ENCODE measurements at places on chromosomes 7 and 10. TPM values are rescaled to one million over a fixed set of nuclear protein-coding genes. Genes with fewer than 3 reads are reported as not detected.
A peak's percentile ranks its signal among the peaks of the same experiment; 100 is the strongest.

DNA sequence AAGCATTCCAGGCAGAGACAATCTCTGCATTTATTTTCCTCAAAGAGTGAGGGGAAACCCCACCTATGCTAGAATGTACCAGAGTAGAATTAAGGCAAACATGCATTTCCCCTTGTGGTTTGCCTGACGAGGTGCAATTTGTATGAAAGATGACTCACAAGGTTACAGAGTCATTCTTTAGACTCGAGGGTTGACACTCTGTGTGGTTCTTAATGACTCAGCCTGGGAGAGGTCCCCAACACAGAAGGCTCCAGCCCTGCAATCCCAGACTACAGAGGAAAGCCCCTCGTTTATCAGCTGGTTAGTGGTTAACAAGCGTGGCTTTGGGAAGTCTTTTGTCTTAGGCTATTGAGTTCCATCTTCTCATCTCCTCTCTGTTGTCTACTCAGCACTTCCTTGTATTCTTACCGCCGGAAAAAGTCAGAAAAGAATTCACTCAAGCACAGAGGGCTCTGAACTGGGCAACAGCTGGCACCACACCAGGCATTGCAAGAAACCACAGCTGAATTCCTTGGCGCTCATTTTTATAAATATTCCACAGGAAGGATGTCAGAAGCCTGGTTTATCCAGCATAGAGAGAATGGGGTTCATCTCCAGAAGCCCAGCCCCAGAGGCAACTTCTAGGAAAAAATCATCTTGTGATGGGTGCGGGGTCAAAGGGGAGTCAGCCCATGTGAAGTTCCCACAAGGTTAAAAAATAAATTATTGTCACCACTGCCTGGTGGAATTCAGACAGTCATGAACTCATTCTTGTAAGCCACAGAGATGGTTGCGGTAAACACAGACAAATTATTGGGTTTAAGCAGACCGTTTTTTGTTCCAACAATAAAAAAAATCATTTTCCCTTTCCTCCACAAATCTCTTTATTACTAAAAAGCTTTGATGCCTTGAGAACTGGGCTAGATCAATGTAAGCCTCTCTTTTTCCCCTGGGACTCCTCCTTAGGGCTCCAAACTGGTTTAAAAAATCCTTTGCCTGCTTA is 24.5 kb upstream of the SVIL start:
- DNase-seq = peak; percentile 79

DNA sequence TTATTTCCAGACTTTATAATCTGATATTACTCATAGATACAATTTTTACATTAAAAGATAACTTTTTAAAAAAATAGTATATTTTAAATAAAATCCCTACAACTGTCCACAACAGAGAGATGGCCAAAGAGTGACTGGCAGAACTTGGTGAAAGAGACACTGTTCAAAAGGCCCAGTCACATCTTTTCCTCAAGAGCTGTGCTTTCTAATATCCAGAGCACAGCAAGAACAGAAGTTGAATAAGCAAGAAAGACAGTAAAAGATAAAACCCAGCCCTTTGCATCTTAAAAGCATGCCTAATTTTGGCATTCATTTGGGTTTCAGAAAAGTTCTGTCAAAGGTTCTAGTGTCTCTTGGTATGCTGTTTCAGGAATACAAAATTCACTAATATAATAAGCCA is 6.9 kb downstream of the WASL start:
- no peak for DNase-seq

DNA sequence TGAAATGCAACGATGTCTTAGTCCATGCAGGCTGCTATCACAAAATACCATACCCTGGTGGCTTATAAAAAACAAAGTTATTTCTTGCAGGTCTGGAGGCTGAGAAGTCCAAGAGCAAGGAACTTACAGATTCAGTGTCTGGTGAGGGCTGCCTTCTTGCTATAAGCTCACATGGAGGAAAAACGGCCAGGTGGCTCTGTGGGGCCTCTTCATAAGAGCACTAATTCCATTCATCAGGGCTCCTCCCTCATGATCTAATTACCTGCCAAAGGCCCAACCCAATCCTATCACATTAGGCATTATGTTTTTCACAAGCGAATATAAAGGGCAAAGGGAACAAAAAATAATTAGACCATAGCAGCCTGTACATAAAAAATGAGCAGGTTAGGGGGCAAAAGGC is 35.4 kb downstream of the PAPSS2 start:
- no peak for DNase-seq

- DNase-seq = no peak
Measured at GRCh38 chr7:101233907-101234547, 3.6 kb downstream of the CLDN15 start.

MSMB gene
- 0.25 TPM for polyA plus RNA-seq

DNA sequence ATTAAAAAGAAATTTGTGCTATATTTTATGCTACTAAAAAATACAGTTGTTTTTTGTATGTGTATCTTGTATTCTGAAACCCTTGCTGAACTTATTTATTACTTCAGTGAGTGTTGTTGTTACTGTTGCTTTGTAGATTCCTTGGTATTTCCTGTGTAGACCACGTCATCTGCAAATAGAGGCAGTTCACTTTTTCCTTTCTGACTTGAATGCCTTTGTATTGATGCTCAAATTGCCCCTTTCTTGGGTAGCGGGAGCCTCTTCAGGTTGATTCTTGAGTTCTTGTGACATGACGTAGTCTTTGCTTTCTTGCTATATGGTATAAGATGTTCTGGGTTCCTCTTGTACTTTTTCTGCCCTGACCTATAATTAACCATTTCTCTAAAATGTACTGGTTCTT is 504.1 kb downstream of the SDK1 start:
- DNase-seq = no peak

FRMPD2 gene
- polyA plus RNA-seq = 0.06 TPM

DNA sequence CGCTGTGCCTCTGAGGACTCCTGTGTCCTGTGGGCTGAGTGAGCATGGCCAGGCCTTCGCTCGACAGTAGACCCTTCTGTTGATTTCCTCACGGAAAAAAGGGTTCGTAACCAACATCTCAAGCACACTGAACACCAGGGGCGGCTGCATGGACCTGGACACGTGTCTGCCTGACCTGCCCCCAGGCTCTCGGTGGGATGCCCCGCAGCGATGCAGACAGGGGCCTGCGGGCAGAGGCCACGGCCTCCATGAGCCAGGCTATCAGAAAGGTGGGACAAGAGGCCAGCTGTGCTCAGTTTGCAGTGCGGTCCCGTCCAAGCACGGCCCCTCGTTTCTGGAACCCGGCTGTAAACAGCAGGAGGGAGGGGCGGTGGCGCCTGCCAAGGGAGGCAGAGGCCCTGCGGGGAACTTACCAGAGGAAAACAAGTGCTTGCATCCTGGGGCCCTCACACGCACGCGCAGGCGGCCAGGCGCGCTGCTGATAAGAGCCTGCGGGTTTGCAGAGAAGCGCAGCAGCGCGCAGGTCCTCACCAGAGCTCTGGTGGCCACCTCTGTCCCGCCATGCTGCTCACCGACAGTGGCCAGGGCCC is 10.6 kb downstream of the GPR146 start:
- peak; percentile 54 for DNase-seq

GRCh38 chr7:83415840-83416239 is 233.1 kb downstream of the SEMA3E start:
- no peak for DNase-seq

ATOH7 gene
- polyA plus RNA-seq = 1.4 TPM

- DNase-seq = no peak
Measured at GRCh38 chr7:93516834-93517233, 57.7 kb downstream of the CALCR start.

- DNase-seq = no peak
Measured at GRCh38 chr10:34286136-34286739, 528.9 kb downstream of the PARD3 start.

DNA sequence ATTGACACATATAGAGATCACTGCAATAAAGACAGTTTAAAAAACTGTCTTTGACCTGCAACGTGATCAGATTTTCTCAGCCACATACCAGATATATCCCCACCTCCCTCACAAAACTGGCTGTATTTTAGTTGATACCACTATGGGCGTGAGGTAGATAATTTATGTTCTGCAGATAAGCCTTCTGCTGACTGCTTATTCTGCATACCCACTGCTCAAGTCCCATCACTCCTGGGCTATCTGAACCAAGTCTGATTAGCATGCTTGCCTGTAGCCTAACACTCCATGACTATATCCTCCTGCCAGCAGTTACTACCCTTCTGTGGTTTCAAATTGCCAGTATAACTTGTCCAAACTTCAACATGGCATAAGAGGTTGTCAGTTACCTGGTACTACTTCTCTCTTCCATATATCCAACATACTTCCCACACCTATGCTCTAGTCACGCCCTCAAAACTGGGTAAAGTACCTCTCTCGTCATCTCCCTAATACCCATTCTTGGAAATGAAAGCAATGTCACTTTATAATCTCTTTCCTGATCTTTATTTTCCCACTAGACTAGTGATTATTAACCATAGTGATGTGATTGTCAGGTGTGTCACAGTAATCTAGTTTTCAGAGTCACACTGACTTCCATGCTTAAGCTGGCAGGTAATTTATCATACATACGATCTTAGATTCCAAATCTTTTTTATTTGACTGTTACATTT is 70.7 kb downstream of the MALSU1 start:
- peak; percentile 54 for DNase-seq

GRCh38 chr7:82507976-82508677 is 64.5 kb upstream of the CACNA2D1 start:
- DNase-seq = peak; percentile 11

- no peak for DNase-seq
Measured at GRCh38 chr7:44974549-44974948, 4.3 kb downstream of the MYO1G start.

- no peak for DNase-seq
Measured at GRCh38 chr7:142906643-142907042, 21.1 kb upstream of the TRPV6 start.

DNA sequence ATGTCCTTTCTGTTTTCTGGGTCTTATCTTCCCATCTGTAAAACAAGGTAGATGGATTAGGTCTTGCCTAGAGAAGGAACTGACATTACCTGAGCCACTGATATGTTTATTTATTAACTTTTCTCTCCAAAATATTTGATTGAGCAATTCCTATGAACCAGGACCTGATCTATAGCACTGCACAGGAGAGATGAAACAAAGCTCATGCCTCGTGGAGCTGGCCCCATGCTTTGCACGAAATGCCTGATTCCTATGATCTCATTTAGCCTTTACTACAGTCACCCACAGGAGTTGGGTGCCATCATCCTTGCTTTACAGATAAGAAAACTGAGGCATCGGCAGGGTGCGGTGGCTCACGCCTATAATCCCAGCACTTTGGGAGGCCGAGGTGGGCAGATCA is 48.2 kb upstream of the ZMIZ1 start:
- no peak for DNase-seq

DNA sequence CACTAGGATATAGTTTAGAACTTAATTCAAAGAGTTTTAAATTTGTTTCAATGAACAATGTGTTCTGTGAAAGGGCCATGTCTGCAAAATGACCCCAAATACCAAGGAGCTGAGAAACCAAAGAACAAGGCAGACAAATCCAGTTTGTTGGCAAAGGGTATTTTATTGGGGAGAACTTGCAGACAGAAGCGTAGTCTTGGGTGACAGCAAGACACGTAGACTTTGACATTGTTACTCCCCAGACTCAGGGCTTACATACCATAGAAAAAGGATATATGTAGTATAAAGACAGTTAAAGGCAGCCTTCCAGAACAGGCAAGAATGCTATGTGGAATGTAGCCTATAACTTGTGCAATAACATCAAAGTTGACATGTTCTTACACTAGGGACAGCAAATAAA is 95.0 kb upstream of the TAS2R16 start:
- DNase-seq = no peak

- peak; percentile 36 for DNase-seq
Measured at GRCh38 chr7:1458683-1459511, at the start of gene MICALL2. TSS of gene MICALL2 (minus strand) at chr7:1459470. CDS start at chr7:1459326, 144 bp downstream.

DNA sequence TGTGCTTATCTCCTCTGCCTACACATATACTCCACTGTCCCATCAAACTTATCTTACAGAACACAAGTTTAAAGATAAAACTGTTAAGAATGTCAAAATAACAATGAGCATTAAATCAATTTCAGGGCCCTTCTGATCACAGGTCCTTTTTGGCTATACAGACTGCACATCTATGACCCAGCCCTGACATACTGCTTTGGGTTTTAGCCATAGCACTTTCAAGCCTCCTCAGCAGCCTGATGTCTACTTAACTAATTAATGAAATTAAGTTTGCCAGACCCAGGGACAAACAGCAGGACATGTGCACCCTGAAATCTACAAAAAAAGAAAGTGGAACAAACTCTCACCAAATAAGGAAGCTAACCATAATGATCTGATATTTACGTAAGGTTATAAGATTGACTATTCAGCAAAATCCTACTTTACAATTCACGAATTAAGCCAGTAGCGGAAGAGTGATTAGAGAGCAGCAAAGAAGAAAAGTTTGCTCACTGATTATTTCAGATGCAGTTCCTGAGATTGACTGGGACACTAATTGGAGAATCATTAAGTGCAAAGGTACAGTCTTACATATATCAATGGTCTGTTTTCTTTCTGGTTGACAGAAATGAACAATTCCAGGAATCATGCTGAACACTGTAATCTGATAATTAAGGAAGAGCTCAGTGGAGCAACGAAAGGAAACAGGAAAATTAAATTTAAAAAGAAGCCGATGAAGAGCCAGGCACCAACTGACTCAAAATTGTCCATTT is 669.3 kb upstream of the LRRN3 start:
- no peak for DNase-seq

DNA sequence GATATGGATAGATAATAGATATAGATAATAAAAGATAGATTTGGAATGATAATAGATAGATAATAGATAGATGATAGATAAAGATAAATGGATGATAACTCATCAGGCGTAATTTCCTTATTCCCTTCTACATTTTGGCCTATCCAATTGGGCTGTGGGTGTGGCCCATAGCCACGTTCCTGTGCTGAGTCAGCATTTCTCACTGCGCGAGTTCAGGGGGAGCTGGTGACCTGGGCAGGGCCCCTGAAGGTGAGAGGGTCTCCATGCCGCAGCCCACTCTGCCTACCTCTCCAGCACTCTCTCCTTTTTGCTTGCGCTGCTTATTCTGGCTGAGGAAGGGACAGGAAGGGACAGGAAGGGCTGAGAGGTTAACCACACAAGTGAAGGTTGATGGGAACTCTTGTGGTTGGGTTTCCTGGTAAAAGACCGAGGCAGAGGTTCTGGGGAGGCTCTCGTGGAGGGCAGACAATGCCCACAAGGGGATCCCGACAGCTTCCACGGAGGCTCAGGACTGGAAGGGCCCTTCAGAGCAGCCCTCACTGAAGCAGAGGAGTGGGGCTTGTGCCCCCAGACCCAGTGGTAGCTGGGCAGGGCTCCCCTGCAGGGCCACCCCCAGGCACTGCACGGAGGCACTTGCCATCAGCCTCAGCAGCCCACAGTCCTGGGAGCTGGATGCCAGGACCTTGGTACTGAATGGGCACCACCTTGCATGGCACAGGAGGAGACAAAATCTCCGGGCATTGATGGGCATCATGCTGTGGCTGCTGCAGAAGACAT is 247.3 kb upstream of the PITRM1 start:
- no peak for DNase-seq

All from large intestine (tissue), 12 donors.